Activated CD8-positive, alpha-beta memory T cell treated with anti-CD3 and anti-CD28 coated beads, Interleukin-2, amount 50 U/mL, for 4 hours (primary cell): ENCODE measurements at places on chromosomes 16 and 17.

GRCh38 chr16:58481931-58482330 is 18.0 kb upstream of the NDRG4 start:
- no peak for DNase-seq

DNA sequence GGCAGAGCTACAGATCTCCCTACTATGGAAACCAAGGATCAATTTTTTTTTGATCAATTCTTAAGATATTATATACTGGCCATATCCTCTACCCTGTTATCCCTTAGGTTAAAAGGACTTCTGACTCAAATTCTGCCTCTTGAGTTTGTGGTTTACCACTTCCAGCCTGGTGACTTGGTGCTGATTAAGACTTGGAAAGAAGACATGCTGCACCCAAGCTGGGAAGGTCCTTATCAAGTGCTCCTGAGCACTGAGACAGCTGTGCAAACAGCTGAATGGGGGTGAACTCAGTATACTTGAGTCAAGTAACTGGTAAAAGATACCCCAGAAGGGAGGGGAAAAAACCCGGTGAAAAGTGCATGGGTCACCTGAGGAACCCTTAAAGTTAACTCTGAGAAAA is 20.5 kb upstream of the SPACA3 start:
- DNase-seq = no peak

GRCh38 chr16:69244336-69244735 is 57.4 kb downstream of the SNTB2 start:
- DNase-seq = no peak

GRCh38 chr16:75044800-75045361 is 46.1 kb downstream of the ZNRF1 start:
- no peak for DNase-seq
